ENCODE measurements at places on chromosomes 5 and 9.

GRCh38 chr5:147842869-147843268 is 11.4 kb upstream of the SPINK1 start:
- no peak for DNase-seq

DNA sequence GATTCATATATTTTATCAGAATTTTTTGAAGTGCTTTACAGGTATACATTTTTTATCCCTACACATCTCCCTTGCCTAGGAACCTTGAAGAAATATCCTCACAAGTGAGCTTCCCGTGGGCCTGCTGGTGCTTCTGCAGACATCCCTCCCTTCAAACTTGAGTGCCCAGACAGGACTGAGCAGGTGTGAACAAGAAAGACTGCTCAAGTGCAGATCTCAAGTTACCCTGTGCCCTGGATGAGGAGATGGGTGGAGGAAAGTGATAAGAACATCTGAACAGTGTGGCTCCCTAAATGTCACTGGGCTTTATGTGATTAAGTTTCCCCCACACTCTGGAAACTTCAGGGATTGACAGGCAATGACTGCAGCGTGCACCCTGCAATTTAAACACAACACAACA is 209.8 kb downstream of the TLE1 start:
- no peak for DNase-seq

DNA sequence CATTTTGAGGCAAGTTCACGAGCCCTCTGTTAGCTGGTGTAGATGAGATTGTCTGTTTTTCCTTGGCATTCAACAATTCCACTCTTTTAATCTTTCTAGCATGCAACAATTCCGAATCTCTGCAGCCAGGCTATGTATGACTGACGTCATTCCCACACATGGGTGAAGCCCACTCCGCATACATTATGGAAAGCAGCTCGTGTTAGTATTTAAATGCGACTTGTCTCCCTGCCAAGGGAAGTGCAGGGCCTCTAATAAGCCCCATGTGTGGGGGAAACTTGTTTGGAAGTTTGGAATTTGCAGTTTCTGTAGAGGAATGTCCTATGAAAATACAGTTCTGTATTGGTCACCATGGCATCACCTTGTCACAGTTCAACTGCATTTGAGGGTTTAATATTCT is 146.0 kb upstream of the FBXL7 start:
- no peak for DNase-seq

GRCh38 chr5:1481959-1482331 is 36.7 kb upstream of the SLC6A3 start:
- DNase-seq: no peak

DNA sequence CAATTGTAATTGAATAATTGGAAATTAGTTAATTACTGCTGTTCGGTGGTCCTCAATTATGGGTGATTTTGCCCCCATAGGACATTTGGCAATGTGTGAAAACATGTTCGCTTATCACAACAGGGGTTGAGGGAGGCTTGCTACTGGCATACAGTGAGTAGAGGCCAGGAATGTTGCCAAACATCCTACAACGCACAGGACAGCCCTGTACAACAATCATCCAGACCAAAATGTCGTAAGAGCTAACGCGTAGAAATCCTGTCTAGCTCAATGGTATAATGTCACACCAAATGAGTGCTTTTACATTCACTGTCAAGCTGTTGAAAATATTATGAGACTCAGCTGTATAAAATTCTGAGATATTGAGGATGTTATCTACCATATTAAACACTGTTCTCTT is 464.4 kb upstream of the TUSC1 start:
- DNase-seq: peak; percentile 5

DNA sequence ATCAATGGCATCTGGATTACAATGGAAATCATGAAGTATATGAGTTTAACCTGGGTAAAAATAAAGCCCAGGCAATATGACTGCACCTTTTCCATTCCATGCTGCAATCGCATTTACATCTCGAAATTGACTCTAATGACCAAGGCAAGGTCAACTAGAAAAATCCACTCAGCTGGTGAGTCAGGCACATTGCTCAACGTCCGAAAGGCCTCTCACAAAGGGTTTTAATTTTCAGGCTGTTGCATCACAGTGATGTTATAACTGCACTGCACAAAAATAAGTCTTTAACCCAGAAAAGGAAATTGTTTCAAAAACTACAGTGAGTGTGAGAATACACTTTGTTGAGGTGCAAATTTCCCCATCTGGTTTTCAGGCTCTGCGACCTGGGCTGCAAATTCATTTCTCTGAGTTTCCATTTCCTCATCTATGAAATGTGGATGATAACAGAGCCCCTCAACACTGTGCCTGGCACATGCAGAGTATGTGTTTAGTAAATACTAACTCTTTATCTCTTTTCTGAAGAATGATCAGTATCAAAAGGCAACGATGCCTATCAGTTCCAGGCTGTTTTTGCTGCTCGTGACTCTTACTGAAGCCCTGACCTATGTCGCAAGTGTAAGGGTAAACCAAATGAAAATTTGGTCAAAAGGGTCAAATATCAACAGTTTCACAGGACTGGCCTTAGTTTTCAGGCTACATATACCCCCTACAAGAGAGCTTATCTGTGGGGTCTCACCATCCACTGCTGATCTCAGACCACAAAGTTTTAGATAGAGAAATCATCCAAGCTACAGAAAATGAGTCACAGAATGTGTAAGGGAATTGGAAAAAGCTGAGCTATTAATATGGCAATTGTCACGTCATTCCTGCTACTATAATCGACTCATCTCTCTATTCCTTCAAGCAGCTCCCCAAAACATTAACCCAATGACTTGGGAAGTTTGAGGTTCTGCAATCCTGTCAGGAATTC is 4.1 kb downstream of the NFIL3 start:
- DNase-seq: peak; percentile 94

All from cardiac fibroblast (primary cell).